Nucleus accumbens (tissue), 56 donors: ENCODE measurements at places on chromosomes 6 and 20.

- no peak for DNase-seq
Measured at GRCh38 chr6:45074439-45074838, 253.7 kb upstream of the RUNX2 start.

GRCh38 chr6:33837971-33838665 is 34.3 kb upstream of the MLN start:
- no peak for DNase-seq

GRCh38 chr6:35354361-35355135 is 12.2 kb downstream of the PPARD start:
- DNase-seq: no peak

DNA sequence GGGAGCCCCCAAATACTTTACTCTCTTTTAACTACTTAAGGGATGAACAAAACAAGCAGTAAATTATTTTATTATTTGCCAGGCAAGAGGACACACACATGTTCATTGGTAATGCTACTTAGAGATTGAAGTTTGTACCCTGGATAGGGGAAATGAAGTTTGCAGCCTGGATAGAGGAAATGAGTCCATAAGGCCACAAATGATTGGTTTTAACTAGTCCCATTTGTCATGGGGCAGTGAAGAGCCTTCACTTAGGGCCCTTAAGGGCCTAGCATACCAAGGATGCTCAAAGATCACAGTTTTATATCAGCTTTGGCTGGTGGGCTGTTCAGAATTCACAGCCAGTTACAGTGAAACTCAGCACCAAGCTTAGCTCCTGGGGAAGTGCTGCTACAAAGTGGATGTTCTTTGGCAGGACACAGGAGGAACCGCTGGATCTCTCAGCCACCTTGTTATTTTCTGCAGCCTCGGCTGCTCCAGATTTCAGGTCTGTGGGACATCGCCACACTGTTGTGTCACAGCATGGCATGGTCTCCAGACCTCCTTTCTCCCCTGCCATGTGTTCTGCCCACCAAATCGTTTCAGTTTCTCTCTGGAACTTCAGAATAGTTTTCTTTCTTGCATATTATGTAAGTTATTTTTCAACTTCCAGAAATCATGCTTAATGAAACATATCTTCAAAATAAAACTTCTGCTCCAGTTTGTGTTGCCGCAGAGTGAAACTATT is 41.8 kb downstream of the NCOA7 start:
- DNase-seq: no peak

GRCh38 chr20:4664691-4665360 is 56.9 kb upstream of the PRND start:
- DNase-seq: no peak

DNA sequence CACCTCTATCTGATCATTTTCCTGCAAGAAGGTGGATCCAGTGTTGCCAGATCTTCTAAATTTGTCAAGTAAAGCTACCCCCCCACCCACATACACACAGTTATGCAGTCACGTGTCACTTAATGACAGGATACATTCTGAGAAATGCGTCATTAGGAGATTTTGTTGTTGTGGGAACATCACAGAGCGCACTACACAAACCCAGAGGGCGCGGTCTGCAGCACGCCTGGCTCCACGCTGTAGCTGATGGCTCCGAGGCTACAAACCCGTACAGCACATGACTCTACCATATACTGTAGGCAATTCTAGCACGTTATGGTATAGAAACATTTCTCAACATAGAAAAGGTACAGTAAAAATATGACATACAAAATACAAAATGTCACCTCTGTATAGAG is 126.9 kb downstream of the SYCP2 start:
- DNase-seq: no peak

DNA sequence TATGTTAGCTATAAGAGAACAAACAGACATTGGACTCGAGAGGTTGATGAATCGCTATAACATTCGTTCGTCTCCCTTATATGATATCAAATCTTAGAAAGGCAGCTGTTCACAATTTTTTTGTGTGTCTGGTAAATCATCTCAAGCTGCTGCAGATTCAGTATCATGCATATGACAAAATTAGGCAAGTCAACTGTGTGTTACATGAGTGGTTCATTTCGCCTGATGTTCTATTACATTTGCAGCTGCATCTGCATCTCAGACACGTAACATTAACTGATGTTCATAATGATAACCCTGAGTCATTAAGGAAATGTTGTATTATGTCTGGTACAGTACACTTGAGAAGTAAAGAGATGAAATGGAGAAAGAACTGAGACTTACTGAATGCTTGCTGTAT is 92.1 kb downstream of the NKAIN2 start:
- DNase-seq: no peak

- no peak for DNase-seq
Measured at GRCh38 chr6:36373368-36374019, 14.0 kb downstream of the ETV7 start.

- no peak for DNase-seq
Measured at GRCh38 chr20:53439616-53440015, 154.0 kb downstream of the ZNF217 start.

- DNase-seq: no peak
Measured at GRCh38 chr20:54163402-54163801, 10.4 kb downstream of the CYP24A1 start.

GRCh38 chr20:56400001-56400640 is 7.7 kb downstream of the CSTF1 start:
- DNase-seq: peak; percentile 6

DNA sequence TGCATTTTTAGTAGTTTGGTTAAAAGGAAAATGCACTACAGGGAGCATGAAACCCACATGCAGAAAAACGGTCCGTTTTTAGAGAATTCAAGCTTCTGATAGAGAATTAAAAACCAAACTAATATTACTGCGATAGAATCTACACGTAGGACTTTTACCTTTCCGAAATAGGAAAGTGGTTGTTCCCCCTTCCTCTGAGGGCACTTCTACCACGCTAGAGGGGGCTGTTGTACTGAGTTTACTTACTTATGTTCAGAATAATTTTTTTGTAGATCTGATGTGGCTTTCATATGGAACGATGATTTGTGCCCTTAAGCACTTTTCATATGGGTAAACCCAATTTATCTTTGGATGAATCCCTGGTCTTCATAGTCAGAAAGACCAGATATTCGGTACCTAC is 264.3 kb upstream of the PLN start:
- DNase-seq: no peak

DNA sequence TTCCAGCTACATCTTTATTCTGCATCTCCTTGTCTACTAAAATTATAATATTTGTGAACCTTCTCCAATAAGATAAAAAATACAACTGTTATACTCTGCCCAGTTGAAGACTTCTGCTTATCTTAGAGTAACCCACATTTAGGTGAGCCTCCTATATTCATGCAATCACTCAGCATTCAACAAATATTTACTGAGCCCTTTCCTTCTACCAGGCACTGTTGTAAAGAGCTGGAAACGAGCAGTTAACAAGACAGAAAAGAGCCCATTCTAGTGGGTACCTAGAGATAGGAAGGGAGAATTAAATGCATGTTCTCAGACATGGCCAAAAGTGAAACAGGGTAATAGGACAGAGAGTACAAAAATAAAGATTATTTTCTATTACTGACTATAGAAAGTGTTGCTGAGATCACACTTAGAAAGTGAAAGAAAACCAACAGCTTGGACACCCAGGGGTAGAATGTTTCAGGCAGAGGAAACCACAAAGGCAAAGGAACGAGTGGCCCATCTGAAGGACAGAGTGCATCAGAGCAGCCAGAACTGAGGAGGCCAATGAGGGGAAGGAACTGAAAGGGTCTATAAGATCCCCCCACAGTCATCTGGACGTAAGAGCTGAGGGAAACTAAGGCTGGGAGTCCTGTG is 50.8 kb upstream of the SMLR1 start:
- no peak for DNase-seq

DNA sequence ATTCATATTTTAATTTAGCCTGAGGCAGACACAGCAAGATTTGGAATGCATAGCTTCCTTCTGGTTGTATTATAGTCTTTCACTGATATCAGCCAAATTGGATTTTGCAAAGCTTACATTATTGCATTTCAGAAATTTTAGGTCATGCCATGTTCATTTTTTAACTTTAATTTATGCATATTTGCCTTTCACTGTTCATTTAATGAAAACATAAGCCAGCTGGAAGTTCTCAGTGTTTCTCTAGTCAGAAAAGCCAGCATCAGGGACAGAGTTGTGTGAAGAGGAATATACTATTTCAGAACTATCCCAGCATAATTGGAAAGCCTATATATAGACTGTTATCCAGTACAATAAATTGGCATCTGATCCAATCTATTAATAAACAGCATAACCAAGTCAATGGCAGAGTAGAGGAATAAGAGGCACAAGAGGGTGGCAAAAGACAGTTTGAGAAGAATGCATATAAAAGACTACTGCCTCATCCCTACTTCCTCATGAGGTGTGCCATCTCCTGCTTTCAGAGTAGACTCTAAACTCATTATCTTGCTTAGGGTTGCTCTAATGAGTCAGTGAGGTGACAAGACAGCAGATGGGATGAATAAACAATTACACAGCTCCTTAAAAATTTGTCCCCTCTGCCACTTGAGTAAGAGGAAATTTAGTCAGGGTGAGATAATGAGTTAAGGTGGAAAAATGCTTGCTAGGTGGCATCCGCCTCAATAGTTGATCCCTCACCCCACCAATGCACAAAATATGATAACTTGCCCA is 159.8 kb upstream of the HCRTR2 start:
- DNase-seq: no peak

GRCh38 chr6:130560231-130560630 is 194.4 kb downstream of the TMEM200A start:
- no peak for DNase-seq

DNA sequence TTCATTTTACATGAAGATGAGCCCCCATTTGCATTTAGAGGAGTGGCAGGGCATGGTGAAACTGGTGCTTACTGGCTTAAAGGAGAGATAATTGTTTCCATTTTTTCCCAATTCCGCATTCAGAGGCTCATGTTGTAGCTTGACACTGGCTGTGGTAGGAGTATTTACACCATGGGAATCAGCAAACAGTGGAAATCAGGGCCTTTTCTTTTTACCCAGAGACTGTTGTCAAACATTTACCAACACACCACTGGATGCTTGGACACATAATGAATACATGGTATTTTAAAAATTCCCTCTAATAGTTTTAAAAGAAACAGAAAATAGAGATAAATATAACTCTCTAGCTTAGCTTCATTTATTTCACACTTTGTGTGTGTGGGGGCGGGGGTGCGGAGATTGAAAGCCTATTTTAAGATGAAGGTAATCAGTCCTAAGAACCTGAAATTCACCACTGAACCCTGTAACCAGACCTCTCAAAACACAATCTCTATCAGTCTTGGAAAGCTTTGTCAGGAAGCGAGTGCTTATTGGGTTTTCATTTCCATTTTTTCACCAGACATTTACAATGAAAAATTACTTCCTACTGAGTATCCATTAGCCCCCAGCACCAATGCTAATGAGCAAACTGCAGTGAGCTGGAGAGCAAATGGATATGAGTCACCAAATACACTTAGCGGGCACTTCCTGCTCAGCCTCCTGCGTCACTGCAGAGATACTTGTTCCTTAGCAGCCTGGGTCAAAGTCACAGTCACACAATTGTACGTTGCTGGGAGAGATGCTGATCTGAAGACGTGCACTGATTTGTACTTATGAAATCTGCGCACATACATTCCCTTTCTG is 532.0 kb downstream of the BCKDHB start:
- no peak for DNase-seq

DNA sequence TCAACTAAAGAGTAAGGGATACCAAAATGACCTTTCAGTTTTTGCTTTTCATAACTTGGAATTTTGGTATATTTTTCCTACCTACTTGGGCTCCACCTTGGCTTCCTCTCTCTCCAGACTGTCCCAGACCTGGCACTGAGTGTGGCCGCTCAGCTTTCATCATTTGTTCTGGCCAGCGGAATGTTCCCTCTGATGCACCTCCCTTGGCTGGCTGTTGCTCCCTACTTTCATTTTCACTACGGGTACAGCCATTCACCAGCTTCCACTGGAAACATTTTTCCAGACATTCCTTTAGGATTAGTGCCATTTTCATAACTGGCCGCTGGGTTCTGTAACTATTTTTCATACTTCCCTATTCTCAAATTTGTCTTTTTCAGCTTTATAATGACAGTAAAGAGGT is 487.4 kb downstream of the TENT5A start:
- DNase-seq: no peak

GRCh38 chr20:58019850-58020625 is 208.4 kb downstream of the ANKRD60 start:
- DNase-seq: no peak

- DNase-seq: no peak
Measured at GRCh38 chr6:80467408-80467807, 360.9 kb downstream of the BCKDHB start.

- no peak for DNase-seq
Measured at GRCh38 chr20:4190792-4191519, 175.6 kb upstream of the RNF24 start.

- DNase-seq: no peak
Measured at GRCh38 chr6:81331526-81331925, 421.0 kb downstream of the TENT5A start.

GRCh38 chr6:161575523-161576254 is 301.8 kb upstream of the AGPAT4 start:
- DNase-seq: no peak

GRCh38 chr6:127397729-127398630 is 54.6 kb upstream of the ECHDC1 start:
- DNase-seq: no peak

GRCh38 chr6:17022604-17023003 is 79.2 kb upstream of the STMND1 start:
- DNase-seq: no peak

GRCh38 chr20:49825521-49826033 is 12.9 kb downstream of the SLC9A8 start:
- DNase-seq: no peak

DNA sequence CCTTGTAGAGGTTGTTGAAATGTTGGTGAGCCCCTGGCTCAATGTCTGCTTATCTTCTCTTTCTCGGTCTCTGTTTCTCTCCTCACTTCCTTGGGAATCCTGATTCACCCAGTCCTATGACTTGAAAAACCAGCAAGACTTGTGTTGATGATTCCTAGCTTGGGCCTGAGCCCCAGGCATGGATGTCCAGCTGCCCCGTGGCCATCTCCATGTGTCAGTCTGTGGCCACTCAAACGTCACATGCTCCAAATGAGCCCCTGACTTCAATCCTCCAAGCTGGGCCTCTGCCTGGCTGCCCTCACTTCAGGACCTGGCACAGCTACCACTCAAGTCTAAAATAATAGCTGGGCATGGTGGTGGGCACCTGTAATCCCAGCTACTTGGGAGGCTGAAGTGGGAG is 81.0 kb downstream of the SRC start:
- DNase-seq: no peak

DNA sequence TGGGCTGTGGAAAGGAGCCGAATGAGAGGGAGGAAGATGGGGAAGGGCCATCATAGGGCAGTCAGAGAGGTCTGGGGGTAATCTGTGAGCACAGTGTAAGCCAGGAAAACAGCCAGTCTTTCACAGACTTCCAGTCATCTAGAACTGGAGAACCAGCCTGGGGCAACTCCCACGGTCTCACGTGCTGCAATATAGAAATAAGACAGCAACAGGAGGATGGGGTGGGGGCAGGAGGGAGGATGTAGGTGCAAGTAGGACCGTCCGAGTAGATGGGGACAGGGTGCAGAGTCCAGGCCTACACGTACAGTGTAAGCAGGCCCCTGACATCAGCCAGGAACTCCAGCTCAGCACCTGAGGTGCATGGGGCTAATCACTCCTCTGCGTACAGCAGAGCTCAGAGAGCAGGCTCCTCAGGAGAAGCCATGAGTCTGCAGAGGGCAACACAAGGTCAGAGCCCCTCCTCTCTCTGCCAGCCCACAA is 58.2 kb upstream of the TNFAIP3 start:
- no peak for DNase-seq

- DNase-seq: no peak
Measured at GRCh38 chr6:11093376-11093625, 333 bp upstream of the SMIM13 start.
